ENCODE measurements at places on chromosomes 12 and 14.

GRCh38 chr12:88884600-88884999, 304.3 kb upstream of the KITLG start:
- DNase-seq, result no peak

DNA sequence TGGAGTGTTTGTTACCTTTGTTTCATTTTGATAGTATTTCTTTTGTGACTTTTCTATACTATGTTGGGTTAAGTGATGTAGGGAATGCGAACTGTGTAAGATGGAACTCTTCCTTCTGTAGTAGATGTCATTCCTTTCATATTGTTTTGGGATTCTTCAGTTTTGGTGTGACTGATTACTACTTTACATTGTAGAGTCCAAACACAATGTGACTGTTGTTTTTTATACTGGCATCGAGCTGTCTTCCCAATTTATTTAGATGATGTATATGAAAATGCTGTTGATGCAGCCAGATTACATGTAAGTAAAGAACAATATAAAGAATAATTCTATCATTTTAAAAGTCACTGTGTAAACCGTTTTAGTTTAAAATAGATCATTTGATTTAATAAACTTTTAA, 34.7 kb downstream of the WASHC4 start:
- DNase-seq, result no peak

DNA sequence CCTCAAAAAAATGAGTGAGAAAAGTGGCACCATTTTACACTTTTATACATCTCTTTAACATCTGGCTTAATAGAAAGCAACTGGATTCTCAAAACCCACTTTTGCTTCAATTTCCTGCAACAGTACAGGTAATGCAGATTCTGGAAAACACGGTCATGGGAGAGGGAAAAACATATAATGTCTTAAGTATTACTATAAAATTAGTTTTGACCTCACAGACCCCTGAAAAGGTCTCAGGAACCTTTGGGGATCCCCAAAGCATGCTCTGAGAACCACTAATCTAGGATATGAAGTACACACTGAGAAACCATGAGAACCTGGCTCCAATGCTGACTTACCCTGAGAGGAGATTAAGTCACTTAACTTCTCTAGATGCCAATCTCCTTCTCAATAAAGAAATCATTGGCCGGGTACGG, 64.7 kb downstream of the PPP2R5E start:
- DNase-seq, result no peak

- DNase-seq, result peak; percentile 33
Measured at GRCh38 chr14:94689218-94689984, 77.2 kb downstream of the SERPINA3 start.

GRCh38 chr14:79044894-79045624, 874.9 kb downstream of the NRXN3 start:
- DNase-seq, result peak; percentile 39

DNA sequence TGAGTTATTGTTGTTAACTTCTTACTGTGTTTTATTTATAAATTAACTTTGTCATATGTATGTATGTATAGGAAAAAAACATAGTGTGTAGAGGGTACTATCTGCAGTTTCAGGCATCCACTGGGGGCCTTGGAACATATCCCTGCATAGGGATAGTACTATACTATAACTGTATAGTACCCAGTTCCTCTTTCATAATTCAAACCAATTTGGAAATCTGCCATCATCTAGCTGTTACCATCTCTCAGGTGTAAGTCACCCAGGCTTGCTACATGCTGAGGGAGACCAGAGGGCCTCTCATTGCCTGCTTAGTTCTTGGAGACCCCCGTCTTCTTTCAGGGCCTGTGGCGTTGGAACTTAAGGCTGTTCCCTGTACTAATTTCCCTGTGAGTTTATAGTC, 12.9 kb upstream of the DCD start:
- DNase-seq, result no peak

DNA sequence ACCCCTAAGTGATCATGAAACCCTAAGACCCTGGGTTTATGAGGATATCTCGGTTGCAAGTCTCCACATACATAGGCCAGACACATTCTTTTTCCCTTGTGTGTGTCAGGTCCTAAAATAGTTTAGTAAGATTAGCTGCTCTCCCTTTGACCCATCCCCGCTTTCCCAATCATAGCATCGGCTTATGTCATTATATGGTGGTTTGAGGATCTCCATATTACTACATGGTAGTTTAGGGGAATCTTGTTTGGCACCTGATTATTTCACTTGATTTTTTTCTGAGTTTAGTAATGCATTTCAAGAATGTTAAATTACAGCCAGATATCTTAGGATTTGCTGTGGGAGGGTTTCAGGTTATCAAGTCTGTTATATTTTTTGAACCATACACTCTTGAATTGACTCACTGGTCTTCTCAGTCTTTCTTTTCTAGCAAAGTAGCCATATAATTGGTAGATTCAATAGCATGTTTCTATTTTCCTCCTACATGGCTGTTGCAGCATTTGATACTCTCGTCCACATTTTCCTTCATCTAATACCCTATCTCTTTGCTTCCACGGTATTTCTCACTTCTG, 68.3 kb upstream of the TRHDE start:
- DNase-seq, result no peak

- no peak for DNase-seq
Measured at GRCh38 chr12:107447336-107447735, 238.3 kb upstream of the PWP1 start.

DNA sequence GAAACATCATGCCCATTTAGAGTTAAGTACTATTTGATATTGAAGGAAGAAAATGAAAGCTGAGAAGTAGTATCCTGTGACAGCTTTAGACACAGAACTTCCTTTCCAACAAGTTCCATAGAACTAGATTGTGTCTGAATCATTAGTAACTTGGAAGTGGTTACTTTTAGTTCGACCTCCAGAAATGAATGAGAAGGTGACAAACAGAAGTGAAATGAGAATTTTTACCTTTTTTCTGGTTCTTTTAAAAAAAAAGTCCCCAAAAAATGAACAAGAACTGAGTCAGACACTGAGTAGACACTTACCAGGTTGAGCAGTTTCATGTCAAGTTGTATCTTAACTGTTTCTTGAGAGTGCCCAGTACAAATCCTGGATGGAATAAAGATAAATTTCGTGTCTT, 3.0 kb downstream of the ATP6V0A2 start:
- no peak for DNase-seq

DNA sequence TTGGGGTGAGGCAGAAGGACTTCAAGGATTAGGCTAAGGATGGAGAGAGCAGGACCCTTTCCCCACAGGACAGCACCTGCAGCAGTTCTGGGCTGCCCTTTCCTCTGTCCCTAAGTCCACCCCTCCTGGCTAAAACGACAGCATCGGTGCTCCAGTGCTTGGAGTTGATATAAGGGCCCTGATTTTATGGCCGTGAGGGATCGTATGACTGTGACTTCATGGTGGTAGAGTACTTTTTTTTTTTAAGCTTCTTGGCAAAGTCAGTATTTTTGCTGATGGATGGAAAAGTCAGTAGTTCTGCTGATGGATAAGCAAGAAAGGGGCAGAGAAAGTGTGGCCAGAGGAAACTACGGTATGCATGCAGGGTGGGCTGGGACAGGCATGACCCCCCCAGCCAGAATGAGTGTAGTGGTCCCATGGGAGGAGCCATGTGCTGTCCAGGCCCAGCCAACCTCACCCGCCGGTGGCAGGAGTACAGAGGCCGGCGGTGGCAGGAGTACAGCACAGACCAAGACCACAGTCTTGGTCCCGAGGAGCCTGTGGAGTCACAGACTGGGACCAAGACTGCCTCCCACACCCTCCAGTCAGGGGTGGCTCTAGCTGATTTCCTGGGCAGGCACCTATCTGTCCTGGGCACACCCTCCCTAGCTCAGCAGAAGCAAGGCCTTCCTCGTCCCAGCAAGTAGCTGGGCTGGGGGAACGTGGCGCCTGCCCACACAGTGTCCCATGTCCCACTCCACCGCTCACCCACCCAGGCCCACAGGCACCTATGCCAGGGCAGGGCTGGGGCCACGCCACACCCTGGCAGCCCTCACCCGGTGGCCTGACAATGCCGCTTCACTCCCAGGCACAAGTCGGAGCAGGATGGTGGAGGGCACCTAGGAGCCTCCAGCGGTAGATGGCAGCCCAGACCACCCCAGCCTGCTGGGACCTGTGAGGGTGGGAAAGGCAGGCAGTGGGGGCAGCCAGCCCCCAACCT, 46.3 kb downstream of the CCDC88C start:
- DNase-seq, result no peak

Data from NCI-H1436 (cell line).